ENCODE measurements at places on chromosomes 4 and X.
A peak's percentile ranks its signal among the peaks of the same experiment; 100 is the strongest.

- DNase-seq, result no peak
These were observed 222.7 kb downstream of the CHIC2 start for GRCh38 chr4:53841711-53842110.

DNA sequence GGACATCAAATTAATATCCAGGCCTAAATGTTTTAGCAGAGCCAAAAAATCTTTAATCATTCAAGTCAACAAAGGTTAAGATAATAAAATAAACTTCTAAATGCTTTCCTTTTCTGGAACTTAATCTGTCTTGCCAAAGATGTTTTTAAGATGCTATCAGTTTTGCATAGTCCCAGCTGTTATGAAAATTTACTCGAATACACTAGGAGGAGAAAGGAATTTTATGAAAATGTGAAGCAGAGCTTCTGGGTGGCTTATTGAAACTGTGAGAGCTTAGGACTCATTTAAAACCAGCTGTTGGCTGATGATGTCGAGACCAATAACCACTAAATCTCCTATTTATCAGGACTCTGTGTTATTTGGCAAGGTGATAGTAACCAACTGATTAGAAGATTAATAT, 202.2 kb upstream of the ETNPPL start:
- DNase-seq, result no peak

- DNase-seq, result peak; percentile 86
These were observed 9.3 kb downstream of the ZNF185 start for GRCh38 chrX:152907084-152907651.

GRCh38 chr4:152885185-152885584, 50.9 kb upstream of the FHDC1 start:
- no peak for DNase-seq

DNA sequence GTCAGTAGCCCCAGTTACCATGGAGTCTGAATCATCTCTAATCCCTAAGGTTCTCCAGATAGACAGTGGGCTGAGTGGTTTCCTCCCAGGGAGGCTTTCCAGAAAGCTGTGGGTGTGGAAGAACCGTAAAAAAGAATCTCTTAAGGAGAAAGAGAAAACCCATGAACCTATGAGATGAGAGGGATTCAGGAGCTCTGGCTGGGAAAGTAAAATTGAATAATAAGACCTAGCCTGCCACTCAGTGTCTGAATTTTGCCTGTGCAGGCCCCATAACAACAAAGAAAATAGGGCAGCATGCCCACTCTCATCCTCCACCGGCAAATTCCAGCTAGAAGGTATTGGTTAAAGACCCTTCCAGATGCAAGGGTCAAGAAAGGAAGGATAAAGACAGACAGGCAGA, 16.9 kb downstream of the AWAT2 start:
- DNase-seq, result no peak

DNA sequence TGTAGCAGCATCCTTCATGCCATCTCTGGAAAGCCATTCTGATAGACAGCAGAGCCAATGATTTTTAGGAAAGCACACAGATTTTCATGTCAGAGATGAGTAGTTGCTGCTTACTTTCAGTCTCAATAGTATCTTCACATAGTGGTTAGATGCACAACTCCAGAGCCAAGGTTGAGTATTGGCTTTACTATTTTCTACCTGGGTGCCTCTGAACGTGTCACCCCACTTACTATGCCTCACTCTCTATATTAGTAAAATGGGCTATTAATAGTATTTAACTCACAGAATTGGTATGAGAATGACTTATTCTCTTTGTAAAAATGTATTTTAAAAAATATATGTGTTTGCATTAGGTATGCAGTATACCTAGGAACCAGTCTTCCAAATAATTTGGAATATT, 108.8 kb upstream of the STIM2 start:
- no peak for DNase-seq

- DNase-seq, result no peak
These were observed 251.7 kb upstream of the ANKRD50 start for GRCh38 chr4:124964251-124964650.

DNA sequence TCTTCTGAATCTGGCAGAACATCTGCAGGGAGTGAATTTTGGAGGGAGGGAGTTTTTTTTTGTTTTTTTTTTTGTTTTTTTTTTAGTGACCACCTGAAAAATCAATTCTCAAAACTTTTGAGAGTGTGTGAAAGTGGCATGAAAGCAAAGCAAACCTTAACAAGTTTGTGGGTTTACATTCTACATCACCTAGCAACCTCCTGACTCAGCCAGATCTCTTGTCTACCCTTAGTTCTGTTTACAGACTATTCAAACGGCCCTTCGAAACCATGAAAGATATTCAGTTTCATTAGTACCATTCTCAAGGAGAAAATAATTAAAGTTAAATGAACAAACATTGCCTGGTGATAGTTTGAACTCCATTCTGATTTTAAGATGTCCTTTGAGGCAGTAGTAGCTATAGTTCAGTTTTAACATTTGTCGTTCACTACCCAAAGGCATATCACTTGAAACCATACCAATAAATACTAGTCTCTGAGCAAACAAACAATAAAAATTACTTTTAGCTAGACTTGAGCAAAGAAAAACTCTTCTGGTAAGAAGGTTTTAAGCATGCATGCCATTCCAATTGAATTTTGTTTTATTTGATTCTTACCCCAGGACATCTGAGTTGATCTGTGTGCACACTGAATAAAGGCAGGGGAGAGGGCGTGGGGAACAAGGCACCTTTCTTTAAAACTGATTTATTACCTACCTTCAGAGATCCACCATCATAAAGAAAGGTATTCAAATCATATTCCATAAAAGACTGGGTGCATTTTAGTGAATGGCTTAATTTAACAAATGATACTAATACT, 137.7 kb downstream of the ARX start:
- DNase-seq, result no peak

- no peak for DNase-seq
These were observed 2.4 kb downstream of the TMEM131L start for GRCh38 chr4:153468587-153468986.

DNA sequence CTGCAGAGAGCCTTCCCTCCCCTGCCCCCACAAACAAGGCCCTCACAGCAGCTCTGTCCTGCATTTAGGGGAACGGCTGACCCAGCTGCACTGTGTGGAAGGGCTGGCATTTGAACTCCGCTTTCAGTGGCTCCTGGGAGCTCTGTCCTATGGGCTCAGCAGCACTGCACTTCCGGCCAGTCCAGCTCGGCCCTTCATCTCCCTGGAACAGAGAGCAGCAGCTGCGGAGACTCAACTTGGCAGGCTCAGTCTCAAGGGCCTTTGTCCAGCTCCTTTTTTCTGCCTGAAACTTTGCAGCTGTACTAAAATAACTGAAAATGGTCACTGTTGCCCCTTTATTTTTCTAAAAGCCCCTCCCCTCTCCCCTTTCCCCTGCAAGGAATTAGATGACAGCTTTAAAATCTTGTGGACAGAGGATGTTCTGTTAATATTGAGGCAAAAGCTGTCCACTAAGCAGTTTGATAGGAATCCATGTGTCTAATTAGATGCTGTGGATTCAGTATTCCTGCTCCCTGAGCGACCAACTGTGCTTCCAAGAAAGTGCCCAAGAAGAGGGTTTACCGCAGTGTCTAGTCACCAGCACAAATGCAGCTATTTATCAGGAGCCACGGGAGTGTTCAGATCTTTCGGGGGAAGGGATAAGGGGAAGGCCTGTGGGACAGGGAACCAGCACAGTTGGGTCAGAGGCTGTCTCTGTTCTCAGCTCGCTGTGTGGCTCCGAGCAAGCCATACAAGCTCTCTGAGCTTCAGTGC, 133.1 kb downstream of the AFAP1 start:
- DNase-seq, result no peak

- peak; percentile 20 for DNase-seq
These were observed 27.9 kb upstream of the FUNDC1 start for GRCh38 chrX:44570522-44570921.

DNA sequence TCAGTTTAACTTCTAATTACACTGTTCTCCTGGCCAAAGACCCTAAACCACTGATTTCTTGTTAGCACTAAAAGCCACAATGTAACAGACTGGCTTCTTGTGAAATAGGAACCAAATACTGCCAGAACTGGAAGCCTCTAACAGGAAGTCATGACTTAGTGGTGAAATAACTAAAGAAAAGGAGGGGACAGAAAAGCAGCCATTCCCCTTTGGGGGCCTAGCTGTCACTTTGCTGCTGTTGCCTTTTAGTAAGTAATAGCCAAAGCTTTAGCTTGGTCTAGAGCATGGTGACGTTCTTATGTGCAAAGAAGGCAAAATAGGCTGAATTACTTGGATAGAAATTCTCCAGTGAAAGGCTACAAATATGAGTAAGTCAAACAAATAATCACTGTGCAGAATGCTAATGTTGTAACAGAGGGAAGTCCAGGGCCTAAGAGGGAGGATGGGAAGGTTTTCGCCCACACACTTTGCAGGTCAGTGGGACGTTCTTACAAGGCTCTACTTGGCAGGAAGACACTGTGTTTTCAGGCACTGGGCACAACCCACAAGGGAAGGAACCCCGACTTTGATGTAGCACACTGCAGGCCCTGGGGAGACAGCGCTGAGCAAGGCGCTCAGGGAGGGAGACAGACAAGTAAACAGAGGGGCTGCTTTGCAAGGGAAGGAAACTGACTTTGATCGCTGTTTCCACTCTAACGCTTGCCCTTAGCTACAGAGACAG, 16.7 kb downstream of the GAB3 start:
- peak; percentile 63 for DNase-seq

GRCh38 chr4:3426465-3427133, 15.2 kb upstream of the HGFAC start:
- no peak for DNase-seq

- peak; percentile 0 for DNase-seq
These were observed 939.8 kb downstream of the GLUD2 start for GRCh38 chrX:121987163-121987562.

- DNase-seq, result peak; percentile 92
These were observed 3.1 kb upstream of the MTMR1 start for GRCh38 chrX:150690126-150690525.

GRCh38 chr4:110195561-110196205, 2.7 kb downstream of the ELOVL6 start:
- DNase-seq, result no peak

DNA sequence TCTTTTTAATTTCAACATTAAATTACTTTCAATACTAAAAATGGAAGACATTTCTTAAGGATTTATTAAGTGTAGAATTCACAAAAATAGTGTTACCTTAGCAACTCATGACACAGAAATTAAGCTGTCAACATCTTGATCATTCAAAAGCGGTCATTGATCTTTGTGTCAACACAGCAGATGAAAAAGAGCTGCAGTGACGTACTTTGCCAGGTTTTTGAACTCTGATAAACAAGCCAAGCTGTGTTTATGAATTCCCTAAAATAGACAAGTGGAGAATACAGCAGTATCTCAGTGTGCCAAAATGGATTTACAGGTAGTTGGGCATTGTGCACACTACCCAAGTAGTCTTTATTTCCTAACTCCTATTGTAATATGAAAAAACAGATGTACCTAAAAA, 1141.8 kb upstream of the PCDH7 start:
- DNase-seq, result no peak

DNA sequence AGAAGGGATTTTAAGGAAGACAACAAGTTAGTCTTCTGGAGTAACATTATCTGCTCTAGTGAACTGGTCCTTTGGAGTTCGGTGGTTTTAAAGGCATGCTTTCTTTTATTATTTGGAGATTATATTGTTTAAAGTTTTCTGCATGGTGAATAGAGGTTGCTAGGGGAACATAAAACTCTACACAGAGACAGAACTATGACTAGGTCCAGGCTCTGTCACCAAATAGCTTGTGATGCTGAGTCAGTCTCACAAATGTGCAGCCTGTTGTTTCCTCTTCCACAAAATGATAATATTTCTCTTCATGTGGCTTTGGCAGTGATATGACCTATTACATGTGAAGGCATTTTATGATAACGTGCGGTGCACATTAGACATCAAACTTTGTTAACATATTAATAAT, 132.6 kb downstream of the PACRGL start:
- peak; percentile 23 for DNase-seq

- no peak for DNase-seq
These were observed 633.6 kb downstream of the SPRY1 start for GRCh38 chr4:124030147-124030546.

- peak; percentile 53 for DNase-seq
These were observed 144.4 kb downstream of the AMMECR1 start for GRCh38 chrX:110173192-110174175.

DNA sequence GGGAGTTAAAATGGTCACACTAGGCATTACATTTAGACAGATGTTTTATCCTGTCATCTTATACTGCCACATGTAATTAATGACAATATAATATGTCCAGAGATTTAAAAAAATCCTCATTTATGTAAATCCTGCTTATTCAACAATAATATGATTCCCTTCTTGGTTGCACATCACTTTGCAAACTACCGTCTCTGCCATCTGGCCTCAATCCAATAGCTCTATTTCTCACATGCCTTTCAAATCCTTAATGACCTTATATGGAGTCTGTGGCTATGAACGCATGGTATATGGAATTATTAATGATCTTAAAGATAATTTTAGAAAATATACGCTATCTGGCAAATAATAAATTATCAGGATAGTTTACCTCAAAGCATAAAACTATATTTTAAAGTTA, 144.5 kb downstream of the NPNT start:
- no peak for DNase-seq

DNA sequence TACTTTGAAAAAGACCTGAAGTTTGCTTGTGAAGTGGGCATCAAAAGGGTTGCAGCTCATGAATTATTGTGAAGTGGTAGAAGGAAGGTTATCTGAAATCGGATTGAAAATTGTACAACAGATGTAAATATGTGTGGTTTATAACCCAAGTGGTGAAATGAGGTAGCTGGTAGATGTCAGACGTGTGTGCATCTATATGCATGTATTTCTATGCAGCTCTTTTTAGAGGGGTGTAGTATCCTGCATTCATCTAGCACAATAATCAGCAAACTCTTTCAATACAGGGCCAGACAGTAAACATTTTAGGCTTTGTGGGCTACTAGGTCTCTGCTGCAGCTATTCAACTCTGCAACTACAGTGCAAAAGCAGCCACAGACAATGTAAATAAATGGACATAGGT, 9.4 kb downstream of the ATRX start:
- DNase-seq, result no peak

- no peak for DNase-seq
These were observed 40.7 kb downstream of the KLHL2 start for GRCh38 chr4:165248102-165248501.

GRCh38 chrX:74890676-74891430, 34.4 kb downstream of the NEXMIF start:
- DNase-seq, result no peak

- no peak for DNase-seq
These were observed 36.0 kb upstream of the CCNG2 start for GRCh38 chr4:77120886-77121508.

- no peak for DNase-seq
These were observed 11.6 kb downstream of the TXLNG start for GRCh38 chrX:16797841-16798240.

DNA sequence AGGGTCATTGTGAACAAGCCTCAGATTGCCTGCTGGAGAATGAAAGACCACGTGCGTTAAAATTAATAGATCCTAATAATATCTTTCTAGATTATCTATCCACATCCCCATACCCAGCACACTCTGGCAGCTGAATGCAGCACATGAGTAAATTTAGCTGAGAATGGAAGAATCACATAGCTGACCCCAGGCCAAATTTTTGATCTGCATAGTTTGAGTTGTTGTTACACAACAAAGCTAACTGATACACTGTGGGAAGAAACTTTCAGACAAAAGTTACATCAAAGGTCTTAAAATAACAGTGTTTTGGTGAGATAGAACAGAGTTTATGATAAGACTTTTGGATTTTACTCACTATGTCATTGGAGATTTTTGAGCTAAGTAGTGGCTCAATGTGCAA, 72.4 kb upstream of the ANXA10 start:
- no peak for DNase-seq

Data from ELR (cell line).